NCI-H460 (cell line): ENCODE measurements at places on chromosomes 11 and 22.

DNA sequence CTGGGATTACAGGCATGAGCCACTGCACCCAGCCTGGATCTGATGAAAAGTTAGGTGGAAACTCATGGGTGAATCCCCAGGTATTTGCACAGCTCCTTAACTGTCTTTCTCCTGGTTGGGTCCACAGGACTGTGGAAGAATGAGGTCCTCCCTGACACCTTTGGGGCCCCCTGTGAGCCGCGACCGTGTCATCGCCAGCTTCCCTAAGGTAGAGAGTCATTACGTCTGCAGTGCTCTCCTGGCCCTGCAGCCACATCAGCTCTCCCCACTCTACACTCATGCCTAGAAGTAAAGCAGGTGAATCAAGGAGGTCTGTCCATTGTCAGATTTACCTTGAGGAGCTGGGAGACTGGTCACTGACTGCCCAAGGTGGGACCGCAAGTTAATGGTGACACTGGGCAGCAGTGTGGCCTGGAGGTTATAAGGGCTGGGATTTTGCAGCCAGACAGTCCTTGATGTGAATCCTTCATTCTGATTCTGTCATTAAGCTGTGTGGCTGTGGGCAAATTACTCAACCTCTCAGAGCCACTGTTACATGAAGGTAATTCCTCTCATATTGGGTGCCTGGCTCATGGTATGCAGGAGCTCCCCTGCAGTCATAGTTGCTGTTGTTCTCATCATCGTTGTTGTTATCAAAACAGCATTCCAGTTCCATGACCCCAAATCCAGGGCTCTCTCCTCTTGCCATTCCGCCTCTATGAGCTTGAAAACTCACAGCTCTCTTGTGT is 1.4 kb downstream of the RAB36 start:
- no peak for DNase-seq

- no peak for DNase-seq
These were observed 173.4 kb upstream of the SESN3 start for GRCh38 chr11:95404370-95404769.

DNA sequence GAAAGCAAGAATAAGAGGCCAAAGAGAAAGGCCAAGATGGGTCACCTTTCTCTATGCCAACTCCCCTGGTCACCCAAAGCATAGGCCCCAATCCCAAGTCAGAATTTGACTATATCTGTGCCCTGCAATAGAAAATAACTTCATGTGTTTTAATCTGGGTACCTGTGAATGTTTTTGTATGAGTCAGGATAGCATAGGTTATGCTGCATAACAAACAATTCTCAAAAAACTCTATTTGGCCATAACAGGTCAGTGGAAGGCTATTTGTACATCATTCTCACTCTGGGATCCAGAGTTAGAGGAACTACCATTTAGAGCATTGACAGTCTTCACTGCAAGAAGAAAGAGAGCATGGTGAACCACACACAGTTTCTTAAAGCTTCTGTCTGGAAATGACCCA is 167.3 kb downstream of the DBX1 start:
- DNase-seq = no peak

DNA sequence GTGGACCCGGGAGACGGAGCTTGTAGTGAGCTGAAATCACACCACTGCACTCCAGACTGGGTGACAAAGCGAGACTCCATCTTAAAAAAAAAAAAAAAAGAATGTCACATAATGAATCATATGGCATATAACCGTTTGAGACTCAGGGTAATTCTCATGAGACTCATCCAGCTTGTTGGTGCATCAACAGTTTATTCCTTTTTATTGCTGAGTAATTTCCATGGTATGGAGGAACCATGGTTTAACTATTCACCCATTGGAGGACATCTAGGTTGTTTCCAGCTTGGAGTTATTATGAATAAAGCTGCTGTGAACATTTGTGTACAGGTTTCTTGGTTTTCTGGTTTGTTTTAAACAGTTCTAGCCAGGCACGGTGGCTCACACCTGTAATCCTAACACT is 25.3 kb downstream of the PPARA start:
- DNase-seq = no peak

DNA sequence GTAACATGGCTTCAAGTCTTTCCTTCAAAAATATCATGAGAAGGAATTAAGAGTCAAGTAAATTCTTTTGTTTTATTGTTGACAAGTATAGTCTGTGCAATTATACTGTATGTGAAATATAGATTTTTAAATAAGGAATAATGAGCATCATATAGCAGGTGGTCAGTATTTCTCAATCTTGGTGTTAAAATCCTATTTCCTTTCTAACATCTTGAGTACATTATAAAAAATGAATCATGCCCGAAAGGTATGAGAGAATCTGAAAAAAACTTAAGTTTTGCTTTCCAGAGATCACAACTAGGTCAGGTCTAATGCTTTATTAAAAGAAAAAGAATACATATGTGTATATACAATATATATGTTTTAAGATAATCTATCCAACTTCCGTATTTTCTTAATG is 53.1 kb downstream of the KIF18A start:
- DNase-seq = no peak

DNA sequence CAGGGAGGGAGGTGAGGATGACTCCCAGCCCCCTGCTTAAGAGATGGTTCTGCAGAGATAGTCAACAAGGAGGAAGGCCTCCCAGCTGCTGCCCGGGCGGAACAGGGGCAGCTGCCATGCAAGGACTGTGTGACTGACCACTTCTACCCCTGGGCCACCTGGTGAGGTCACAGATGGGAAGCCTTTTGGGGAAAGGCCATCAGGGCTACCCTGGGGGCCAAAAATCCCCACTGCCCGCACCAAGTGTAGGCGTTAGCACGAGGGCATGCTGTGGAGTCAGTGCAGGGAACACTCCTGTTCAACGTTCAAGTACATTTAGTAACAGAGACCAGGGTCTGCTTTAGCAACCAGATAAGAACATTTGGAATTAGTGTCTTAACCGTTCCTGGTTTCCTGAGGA is 372.9 kb downstream of the BRD1 start:
- no peak for DNase-seq

GRCh38 chr11:47516155-47516554 is 36.8 kb downstream of the CELF1 start:
- DNase-seq = no peak
